NCI-H460 (cell line): ENCODE measurements at places on chromosomes 3 and 15. TPM values are rescaled to one million over a fixed set of nuclear protein-coding genes. Genes with fewer than 3 reads are reported as not detected.

BNC1 gene
- total RNA-seq, result not detected in 2 replicates

KLHL25 gene
- 2.5 and 2.7 TPM in 2 replicates for total RNA-seq

SH2D7 gene
- total RNA-seq, result not detected in 2 replicates

RASA2 gene
- 13.4 and 13.6 TPM in 2 replicates for total RNA-seq

THRB gene
- total RNA-seq, result 1.7 and 2.8 TPM in 2 replicates

DPPA4 gene
- not detected in 2 replicates for total RNA-seq

SLC2A2 gene
- not detected in 2 replicates for total RNA-seq

PARP15 gene
- not detected in 2 replicates for total RNA-seq

DOCK3 gene
- total RNA-seq, result 1.9 and 2.2 TPM in 2 replicates

RTP4 gene
- not detected in 2 replicates for total RNA-seq

CLEC3B gene
- 0.12 TPM in 1 of 2 replicates, not detected in the other for total RNA-seq

LYSMD4 gene
- total RNA-seq, result 4.5 and 6.0 TPM in 2 replicates

PODXL2 gene
- total RNA-seq, result 20.8 and 23.4 TPM in 2 replicates

FSTL1 gene
- total RNA-seq, result 88.9 and 101 TPM in 2 replicates

CHRM5 gene
- not detected in 2 replicates for total RNA-seq

ZNF385D gene
- total RNA-seq, result 0.02 TPM in 1 of 2 replicates, not detected in the other

THSD4 gene
- total RNA-seq, result 20.0 and 21.7 TPM in 2 replicates

SIDT1 gene
- not detected in 2 replicates for total RNA-seq

AHSG gene
- not detected in 2 replicates for total RNA-seq

CFAP91 gene
- not detected in 2 replicates for total RNA-seq

NUDT16 gene
- 6.5 and 7.6 TPM in 2 replicates for total RNA-seq

TMEM39A gene
- total RNA-seq, result 31.9 and 36.6 TPM in 2 replicates

CACNA2D2 gene
- 0.02 and 0.06 TPM in 2 replicates for total RNA-seq

SPATA12 gene
- 0.12 TPM in 1 of 2 replicates, not detected in the other for total RNA-seq

MORC1 gene
- not detected in 2 replicates for total RNA-seq

GABRB3 gene
- 0.92 and 1.3 TPM in 2 replicates for total RNA-seq

MST1 gene
- total RNA-seq, result 3.2 and 4.0 TPM in 2 replicates

GOLGA8J gene
- total RNA-seq, result not detected in 2 replicates

LRRIQ4 gene
- total RNA-seq, result 0.10 and 0.17 TPM in 2 replicates

MINAR1 gene
- 0.61 and 0.84 TPM in 2 replicates for total RNA-seq

UTS2B gene
- total RNA-seq, result 0.57 TPM in 1 of 2 replicates, not detected in the other

MPI gene
- 31.6 and 39.8 TPM in 2 replicates for total RNA-seq

SPINT1 gene
- 1.7 and 2.4 TPM in 2 replicates for total RNA-seq

GOLGA6L7 gene
- not detected in 2 replicates for total RNA-seq

GOLGA6L2 gene
- total RNA-seq, result not detected in 2 replicates

ZNF445 gene
- 2.7 and 3.0 TPM in 2 replicates for total RNA-seq

AADACL2 gene
- total RNA-seq, result not detected in 2 replicates

SPSB4 gene
- total RNA-seq, result 0.10 and 0.32 TPM in 2 replicates

GOLGA8R gene
- 0.81 and 1.2 TPM in 2 replicates for total RNA-seq

BFSP2 gene
- not detected in 2 replicates for total RNA-seq

INKA1 gene
- total RNA-seq, result 0.10 and 0.26 TPM in 2 replicates

CSPG4 gene
- 0.10 and 0.20 TPM in 2 replicates for total RNA-seq

RETNLB gene
- not detected in 2 replicates for total RNA-seq

TARS3 gene
- 9.2 and 10.2 TPM in 2 replicates for total RNA-seq

GOLGA8G gene
- not detected in 2 replicates for total RNA-seq

GNAT1 gene
- total RNA-seq, result not detected in 2 replicates

LRRC15 gene
- not detected in 2 replicates for total RNA-seq

DHX36 gene
- total RNA-seq, result 31.2 and 37.1 TPM in 2 replicates
